ENCODE measurements at places on chromosomes 12 and 14.

DNA sequence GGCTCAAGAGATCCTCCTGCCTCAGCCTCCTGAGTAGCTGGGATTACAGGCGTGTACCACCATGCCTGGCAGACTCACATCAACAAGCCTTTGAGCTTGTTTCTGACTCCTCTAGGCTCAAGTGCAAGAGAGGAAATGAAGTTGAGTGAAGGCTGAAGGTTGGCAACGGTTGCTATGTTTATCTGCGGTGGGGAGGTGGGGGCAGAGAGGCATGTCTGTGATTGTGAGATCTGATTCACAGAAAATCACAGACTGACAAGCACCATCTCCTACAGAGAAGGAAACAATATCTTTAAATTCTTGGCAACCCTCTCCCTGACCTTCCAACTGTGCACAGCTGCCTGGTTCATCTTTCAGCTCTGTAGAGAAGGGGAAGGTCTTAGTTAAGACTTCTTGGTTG lies 22.1 kb upstream of the NINJ2 start:
- DNase-seq = peak; percentile 92

DNA sequence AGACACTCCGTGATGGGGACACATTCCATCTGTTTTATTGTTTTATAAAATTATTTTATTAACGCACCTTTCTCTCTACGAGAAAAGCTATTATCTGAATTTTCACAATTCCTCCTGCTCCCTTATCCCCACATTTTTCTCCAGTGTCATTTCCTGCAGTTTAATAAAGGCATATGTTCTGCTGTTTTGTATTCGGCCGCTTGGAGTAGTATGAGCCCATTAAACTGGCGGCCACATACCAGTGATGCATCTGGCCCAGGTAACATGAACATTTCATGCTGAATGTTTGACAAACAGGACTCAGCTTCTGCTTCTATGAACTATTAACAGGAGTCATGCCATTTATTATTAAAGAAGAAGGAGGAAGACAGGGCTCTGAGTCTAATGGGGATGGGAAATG lies 511.0 kb downstream of the TMEM121 start:
- DNase-seq = no peak

- DNase-seq = no peak
These were observed 11.5 kb downstream of the GPR33 start for GRCh38 chr14:31476131-31476866.

- peak; percentile 54 for DNase-seq
These were observed 31.0 kb upstream of the LGALS3 start for GRCh38 chr14:55097881-55098560.

GRCh38 chr12:14254781-14255180 lies 110.7 kb upstream of the ATF7IP start:
- DNase-seq = no peak

GRCh38 chr12:27623645-27624044 lies 72.6 kb upstream of the REP15 start:
- no peak for DNase-seq

GRCh38 chr14:103225476-103225875 lies 102.2 kb downstream of the TNFAIP2 start:
- no peak for DNase-seq

GRCh38 chr14:95309261-95310051 lies 10.3 kb downstream of the CLMN start:
- no peak for DNase-seq

DNA sequence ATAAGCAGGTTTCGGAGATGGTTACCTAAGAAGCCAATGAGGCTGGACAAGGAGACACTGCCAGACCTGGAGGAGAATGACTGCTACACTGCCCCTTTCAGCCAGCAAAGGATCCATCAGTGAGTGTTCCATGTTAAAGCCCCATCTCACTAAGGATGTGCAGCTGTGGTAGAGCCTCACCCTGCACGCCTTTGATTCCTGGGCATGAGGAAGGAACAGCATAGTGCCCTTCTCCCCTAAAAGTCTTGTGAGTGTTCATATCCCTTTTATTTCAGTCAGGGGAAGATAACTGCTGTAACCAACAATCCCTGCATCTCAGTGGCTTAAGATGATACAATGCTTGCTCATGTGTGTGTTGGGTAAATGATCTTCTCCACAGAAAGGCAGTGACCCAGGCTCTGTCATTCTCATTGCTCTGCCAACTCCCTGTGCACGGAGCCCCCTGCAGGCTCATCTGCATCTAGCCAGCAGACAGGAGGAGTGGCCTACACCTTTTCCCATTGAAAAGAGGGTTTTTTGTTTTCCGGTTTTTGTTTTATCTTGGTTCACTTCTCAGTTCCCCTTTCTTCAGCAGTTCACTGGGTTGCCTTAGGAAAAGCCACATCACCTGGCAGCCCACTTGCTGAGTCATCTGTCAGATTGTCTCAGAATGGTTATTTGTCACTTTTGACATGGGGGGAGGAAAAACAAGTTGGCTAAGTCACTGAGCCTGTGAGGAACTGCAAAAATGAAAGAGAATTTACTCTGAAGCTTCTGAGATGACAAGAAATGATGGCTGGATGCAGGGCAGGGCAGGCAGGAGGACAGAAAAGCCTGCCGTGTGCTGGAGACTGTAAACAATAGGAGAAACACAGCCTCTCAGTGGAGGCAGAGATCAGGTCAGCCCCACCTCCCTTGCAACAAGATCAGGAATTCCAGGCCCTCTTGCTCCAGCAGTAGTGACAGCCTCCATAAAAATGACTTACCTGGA lies 193.3 kb downstream of the ANO4 start:
- DNase-seq = peak; percentile 2

- DNase-seq = no peak
These were observed 30.1 kb upstream of the TSPAN11 start for GRCh38 chr12:30896461-30896860.

GRCh38 chr14:87767567-87767901 lies 225.4 kb downstream of the GALC start:
- no peak for DNase-seq

DNA sequence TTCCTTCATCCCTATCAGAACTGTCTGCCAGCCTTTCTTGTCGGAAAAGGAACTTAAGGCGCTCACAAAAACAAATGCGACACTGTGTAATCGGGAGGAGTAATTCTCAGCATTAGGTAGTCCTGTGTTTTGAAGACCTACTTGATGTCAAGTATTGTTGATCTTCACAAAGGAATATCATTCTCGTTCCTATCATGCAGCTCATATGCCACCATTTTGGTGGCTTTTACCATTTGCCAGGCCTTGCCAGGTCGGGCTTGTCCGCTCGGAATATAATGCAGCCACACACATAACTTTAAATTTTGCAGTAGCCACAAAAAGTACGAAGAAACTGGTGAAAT lies 903 bp upstream of the PPP4R3A start:
- DNase-seq = no peak

DNA sequence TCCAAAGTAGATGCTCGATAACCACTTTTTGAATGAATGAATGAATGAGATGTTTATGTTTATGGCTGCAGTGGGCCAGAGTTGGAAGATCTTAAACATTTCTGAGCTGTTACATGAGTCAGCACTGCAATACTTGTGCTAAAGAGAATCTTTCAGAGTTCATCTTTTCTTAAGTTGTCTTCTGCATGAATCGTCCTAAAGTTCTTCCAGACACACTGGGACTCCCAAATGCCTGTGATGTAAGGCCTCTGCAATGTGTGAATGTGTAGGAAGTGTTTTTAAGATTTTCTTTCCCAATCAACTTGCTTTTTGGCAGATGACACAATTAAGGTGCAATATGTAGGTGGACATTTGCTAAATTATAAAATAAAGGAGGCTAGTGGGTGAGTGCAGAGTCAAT lies 50.3 kb upstream of the TRIM9 start:
- DNase-seq = no peak

DNA sequence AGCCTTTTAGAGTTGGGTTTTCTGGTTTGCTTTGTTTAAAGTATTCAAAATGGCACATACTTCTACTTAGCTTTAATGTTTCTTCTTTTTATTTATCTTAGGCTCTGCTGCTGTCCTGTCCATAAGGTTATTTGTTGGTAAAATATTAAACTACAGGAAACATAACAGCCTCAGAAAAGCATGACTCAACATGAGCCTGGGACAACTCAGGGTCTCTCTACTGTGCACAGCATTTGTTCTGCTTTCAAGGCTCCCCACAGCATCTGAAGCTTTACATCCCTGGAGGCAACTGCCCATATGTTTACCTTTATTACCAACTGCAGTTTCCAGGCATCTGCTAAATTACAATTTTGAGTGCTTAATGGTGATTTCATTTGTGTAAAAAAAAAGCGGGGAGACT lies 954.2 kb upstream of the FBXO33 start:
- DNase-seq = no peak

- DNase-seq = no peak
These were observed 43.3 kb downstream of the BEST3 start for GRCh38 chr12:69655616-69656340.

GRCh38 chr14:81263777-81264410 lies 43.1 kb upstream of the GTF2A1 start:
- no peak for DNase-seq

GRCh38 chr12:57474862-57475261 lies 4.8 kb downstream of the ARHGAP9 start:
- DNase-seq = no peak

DNA sequence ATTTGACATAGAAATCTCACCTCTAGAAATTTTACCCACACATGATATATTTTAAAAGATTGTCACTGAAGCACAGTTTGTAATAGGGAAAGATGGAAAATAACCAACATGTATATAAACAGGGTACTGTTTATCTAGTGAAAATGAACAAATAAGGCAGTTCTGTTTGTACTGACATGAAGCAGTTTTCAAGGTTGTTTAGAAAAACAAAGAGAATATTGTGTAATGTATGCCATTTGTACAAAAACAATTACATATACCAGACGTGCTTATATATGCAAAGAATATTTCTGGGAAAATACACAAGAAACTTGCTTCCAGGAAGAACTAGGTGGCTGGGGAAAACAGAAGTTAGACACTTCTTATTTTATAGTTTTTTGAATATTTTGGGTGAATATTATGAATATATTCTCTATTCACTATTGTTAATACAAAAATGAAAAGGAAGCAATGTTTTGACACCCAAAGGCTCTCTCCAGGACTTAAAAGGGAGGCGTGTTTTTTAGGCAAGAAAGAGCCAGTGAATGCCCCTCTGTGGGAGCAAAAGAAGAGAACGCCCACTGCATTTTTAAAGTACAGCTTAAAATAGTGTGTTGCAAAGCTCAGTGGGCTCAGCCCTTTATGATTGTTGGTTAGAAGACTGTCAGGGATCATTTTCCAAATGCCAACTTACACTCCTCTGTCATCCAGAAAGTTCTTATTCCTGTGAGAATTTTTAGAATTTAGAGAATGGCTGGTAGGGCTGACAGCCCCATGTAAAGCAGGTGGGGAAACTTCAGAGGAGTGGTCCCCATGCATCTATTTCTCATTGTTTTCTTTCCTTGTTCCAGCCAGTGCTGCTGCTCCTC lies 59.6 kb upstream of the FERMT2 start:
- DNase-seq = no peak

DNA sequence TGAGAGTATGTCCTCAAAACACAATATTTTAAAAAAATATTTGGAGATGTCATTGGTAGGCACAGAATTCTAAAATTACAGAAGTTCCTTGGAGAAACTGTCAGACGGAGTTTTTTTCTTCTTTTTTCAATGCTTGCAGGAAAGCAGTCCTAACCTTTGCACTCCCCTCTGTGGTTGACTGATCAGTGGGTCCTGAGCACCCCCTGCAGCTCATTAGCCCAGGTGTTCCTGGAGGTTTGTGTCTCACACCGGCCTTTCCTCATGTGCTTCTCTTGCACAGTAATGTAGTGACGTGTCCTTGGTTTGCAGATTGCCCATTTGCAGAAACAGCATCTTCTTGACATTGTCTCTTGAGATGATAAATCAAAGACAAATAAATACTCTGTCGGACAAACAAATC lies 513.0 kb downstream of the TMEM121 start:
- DNase-seq = peak; percentile 49

DNA sequence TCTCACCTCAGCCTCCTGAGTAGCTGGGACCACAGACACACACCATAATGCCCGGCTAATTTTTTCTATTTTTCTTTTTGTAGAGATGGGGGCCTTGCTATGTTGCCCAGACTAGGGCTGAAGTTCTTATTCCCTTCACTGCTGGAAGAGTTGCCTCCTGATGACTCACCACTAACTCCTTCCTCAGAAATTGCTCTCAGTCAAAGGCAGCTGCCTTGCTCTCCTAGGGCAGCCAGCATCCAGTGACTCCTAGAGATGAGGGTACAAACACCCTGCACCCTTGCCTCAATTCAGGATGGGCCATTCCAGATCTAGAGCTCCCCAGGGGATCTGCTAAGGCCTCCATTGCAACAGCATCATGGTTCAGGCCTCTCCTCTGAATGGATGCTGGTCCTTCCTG lies 54.0 kb upstream of the RASSF8 start:
- no peak for DNase-seq

- peak; percentile 48 for DNase-seq
These were observed 79.0 kb downstream of the IFNG start for GRCh38 chr12:68080577-68080976.

- DNase-seq = no peak
These were observed 3.0 kb downstream of the TRMT5 start for GRCh38 chr14:60977847-60978246.

- DNase-seq = no peak
These were observed 22.7 kb upstream of the PRMT8 start for GRCh38 chr12:3468329-3468728.

DNA sequence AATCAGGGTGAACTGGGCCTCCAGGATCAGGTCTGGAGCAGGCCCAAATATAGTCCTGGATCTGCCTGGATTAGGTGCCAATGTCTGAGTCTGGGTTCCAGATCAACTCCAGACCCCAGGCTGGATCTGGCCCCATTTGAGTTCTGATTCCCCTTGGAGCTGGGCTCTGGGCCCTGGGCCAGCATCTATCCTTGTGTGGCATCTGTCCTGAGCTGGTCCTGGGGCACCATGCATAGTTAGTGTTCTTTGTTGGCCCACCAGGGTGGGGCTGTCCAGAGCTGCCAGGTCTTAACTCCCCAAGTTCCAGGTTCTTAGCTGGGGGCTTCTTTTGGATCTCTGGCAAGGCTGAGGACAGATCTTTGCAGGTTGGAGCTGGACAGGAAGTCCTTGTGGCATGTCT lies 11.0 kb upstream of the ZNF385A start:
- no peak for DNase-seq

Data from CD4-positive, alpha-beta T cell treated with Interleukin-10 for 1 hour (primary cell).